H7 (cell line): ENCODE measurements at places on chromosomes 3 and 15. TPM values are rescaled to one million over a fixed set of nuclear protein-coding genes. Genes with fewer than 3 reads are reported as not detected.

The LRRC2 gene
- 3.3 and 3.9 TPM in 2 replicates for total RNA-seq

- DNase-seq, result no peak
These were observed 120.5 kb downstream of the FOXB1 start for GRCh38 chr15:60124460-60125070.

- DNase-seq, result no peak
These were observed 245.9 kb downstream of the UBE2E2 start for GRCh38 chr3:23448998-23449537.

DNA sequence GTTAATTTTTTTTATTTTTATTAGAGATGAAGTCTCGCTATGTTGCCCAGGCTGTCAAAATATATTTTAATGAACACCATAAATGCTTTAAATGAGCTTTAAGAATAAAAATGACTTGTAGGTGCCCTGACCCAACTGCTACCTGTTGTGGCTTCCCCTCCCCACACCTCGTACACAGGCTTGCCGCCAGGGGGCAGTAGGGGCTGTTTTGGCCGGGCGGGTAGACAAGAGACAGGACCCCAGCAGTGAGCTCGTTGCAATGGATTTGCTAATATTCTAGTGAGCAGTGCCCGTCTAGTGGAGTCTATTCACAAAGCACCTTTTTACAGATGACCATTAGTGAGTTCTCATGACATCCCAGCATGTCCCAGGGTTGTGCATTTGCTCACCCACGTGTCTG lies 418.1 kb downstream of the OCA2 start:
- no peak for DNase-seq

DNA sequence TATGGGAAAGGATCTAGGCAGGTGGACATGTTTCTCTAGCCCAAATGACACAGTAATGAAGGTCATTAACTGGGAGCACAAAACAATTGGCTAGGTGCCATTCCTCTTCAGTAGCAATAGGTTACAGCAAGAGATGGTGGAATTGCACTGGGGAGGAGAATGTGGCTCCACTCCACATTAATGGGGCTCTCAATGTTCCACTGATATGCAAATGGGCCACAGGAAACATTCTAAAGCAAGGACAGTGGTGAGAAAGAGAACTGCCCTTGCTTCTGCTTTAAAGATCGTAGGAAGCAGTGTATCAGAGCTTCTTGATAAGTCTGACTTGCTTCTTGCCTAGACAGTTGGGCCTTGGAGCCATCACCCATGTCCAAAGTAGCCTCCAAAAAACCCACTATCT lies 271.4 kb upstream of the PPP2R3A start:
- DNase-seq, result no peak

The TRH gene
- 0.41 and 0.59 TPM in 2 replicates for total RNA-seq

The PP2D1 gene
- not detected in 2 replicates for total RNA-seq

The STRA6 gene
- 10.3 and 10.8 TPM in 2 replicates for total RNA-seq

- no peak for DNase-seq
These were observed 26.7 kb downstream of the SYNM start for GRCh38 chr15:99131441-99132023.

GRCh38 chr3:55476515-55476914 lies 10.6 kb downstream of the WNT5A start:
- DNase-seq, result no peak

GRCh38 chr3:193010191-193010590 lies 92.5 kb upstream of the MB21D2 start:
- no peak for DNase-seq

The NCK1 gene
- total RNA-seq, result 19.4 and 25.9 TPM in 2 replicates

The REC114 gene
- not detected in 2 replicates for total RNA-seq

DNA sequence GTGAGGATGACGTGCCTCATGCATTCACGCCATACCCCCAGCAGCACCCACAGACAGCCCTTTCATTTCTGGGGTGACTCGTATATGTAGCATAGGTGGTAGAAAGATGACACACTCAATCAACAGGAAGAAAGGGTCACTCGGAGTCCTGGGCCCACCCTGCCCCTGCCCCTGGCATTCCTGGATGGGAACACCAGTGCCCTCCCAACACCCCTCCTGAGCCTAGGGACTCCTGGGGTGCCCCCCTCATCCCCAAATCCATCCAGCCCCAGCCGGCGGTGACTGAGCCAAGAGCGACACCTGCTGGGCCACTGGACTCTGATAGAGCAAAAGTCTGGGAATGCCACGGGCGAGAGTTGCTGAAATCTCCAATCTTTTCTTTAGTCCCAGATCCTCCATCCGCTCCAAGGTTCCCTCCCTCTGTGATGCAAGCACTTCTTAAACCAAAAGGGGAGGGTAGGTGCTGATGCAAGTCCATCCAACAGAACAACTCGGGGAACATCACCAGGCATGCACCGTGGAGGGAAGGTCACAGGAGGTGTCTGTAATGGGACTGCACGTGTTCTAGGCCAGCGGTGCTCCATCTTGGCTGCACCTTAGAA lies 31.1 kb downstream of the ACAN start:
- DNase-seq, result peak; percentile 89

DNA sequence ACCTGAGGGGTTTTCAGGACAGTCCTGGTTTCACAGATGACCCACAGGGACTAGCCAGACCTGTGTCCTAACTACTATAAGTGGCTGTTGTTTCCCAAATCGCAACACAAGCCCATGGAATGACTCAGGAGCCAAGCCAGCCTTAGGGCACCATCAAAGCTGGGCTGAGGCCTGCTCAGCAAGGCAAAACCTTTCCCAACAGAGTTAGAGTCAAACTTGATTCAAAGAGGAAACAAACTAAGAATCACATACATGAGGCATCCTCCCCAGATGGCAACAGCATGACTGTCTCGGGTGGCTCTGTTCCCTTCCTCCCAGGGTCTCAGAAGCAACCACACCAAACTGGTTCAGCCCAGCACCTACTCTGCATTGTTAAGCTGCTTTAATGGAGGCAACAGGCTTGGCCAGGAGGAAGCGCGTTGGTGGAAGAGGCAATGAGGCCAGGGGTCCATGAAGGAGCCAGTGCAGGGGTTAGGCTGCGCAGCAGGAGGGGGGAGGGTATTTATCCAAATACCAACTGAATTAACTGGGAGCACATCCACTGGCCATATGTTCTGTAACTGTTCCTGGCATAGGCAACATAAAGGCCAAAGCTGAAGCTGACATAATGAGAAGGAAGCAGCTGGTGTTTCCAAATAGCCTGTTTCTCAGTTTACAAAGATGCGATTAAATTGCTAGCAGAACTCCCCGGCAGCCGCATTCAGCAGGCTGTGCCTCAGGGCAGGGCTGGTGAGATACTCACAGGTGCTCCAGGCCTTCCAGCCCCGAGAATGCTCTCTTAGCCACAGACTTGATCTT lies 102.4 kb downstream of the LRIG1 start:
- DNase-seq, result no peak

GRCh38 chr15:67433495-67434099 lies 87.3 kb upstream of the C15orf61 start:
- peak; percentile 69 for DNase-seq

DNA sequence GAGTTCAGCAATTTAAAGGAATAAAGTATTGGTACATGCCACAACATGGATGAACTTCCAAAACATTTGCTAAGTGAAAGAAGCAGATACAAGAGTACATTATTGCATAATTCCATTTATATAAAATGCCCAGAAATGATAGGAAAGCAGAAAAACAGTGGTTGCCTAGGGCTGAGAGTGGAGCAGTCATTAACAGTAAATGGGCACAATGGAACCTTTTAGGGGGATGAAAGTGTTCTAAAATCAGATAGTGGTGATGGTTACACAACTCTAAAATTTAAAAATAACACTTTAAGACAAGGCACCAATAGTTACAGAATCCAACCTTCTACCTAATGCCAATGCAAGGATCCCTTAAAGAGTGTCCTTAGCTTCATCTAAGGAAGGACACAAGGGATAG lies 34.6 kb downstream of the MSL2 start:
- DNase-seq, result no peak

The B3GNT5 gene
- total RNA-seq, result 3.0 and 3.7 TPM in 2 replicates

DNA sequence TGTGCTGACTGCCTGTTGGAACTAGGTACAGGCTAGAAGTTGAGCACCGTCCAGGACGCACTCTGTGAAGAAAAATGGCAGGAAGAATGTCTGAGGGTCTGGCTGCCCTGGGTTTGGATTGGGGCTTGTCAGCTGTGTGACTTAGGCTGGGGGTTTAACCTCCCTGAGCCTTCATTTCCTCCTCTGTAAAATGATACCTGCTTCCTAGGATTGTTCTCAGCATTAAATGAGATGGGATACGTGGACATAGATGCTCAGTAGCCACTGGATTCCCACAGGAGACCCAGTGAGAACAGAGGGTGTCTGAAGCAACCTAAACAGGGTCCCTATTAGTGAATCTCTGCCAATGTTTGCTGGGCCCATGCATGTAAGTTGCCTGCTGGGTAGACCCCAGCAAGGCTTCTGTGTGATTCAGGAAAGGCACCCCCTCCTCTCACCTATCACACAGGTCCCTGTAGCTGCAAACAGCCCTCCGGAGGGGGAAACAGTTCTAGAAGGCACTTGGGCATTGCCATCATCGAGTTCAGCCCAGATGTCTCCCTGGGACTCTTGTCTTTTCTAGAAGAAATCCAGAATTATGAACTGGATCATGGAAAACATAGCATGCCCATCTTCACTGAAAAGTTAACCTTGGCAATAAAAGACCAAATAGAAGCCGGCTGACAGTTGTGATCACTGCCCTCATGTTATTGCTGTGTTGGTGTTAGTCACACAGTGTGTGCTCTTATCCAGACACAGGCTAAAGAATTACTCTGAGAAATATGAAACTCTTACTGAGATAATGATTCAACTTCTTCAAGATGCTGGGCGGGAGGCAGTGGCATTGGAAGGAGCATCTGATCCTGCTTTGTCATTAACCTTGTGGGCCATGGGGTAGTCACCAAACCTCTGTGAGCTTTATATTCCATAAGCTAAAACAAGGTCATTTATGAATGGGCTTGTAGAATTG lies 64.5 kb downstream of the SMAD6 start:
- no peak for DNase-seq

DNA sequence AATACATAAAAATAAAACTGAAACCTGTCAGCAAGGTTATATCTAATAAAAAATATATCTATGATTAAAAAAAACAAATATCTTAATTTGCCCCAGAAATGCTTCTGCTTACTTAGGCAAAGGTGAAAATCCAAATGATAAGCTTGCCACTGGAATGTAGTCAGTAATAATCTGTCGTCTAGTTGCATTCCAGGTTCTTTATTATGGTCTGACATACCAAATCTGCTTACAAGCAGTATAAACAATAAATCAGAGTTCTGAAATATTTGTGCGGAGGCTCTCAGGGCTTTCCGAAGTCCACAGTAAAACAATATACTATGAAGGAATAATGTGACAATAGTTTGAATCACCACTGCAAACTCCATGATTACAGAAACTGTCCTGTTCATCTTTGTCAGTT lies 1133.5 kb downstream of the ROBO1 start:
- no peak for DNase-seq

The ANKRD63 gene
- total RNA-seq, result 0.22 and 0.45 TPM in 2 replicates

DNA sequence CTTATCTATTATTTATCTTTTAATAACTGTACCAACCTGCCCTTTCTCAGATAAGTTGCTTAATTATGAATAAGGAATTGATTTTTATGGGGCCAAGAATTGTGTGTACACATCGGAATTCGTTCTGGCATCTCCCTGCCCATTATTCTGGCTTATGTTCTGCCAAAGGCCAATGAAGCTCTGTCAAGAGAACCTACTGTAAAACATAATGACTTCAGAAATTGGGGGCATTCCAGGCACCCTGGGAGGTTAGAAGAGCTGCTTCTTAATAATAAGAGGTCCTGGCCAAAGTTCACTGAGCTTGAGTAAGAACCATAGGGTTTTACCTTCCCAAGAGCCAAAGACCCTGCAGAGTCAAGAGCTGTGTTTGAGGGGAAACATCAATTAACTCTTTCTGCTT lies 261.7 kb downstream of the SLC9A9 start:
- DNase-seq, result no peak

The FANCD2OS gene
- not detected in 2 replicates for total RNA-seq

The LEKR1 gene
- 0.38 TPM in 1 of 2 replicates, not detected in the other for total RNA-seq

GRCh38 chr3:127151992-127152650 lies 40.8 kb upstream of the PRR23E start:
- DNase-seq, result no peak
